ENCODE measurements at places on chromosomes 7 and 10.

GRCh38 chr10:96502561-96503282 is 11.0 kb downstream of the TLL2 start:
- no peak for DNase-seq

GRCh38 chr7:41977151-41977651 is 259.8 kb downstream of the GLI3 start:
- no peak for DNase-seq

DNA sequence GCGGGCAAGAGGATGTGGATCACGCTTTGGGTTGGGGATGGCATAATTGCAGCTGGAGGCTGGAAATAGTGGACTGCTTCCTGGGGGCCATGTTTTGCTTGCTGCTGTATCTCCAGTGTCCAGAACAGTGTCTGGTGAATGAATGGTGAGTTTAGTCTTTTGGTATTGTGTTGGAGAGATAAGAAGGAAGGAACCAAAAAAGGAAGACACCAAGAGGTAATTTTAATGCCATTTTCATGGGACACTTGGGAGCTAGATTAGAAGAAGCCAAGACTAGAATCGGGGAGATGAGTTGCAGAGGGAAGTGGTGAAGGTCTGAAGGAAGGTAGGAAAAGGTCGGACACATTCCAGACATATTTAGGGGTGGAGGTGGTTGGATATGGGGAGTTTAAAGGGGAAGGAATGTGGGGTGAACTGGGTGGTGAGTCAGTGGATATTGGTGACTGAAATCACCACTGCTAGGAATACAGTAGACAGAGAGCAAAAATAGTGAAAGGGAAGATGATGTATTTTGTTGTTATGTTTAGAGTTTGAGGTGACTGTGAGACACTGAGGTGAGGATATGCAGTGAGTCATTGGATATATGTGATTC is 76.7 kb downstream of the CCNY start:
- DNase-seq = no peak

GRCh38 chr7:66344166-66344565 is 139.0 kb downstream of the TPST1 start:
- DNase-seq = no peak

GRCh38 chr10:31101123-31101522 is 69.5 kb upstream of the ZNF438 start:
- peak; percentile 50 for DNase-seq

- no peak for DNase-seq
Measured at GRCh38 chr10:92350411-92350810, 59.4 kb downstream of the MARCHF5 start.

DNA sequence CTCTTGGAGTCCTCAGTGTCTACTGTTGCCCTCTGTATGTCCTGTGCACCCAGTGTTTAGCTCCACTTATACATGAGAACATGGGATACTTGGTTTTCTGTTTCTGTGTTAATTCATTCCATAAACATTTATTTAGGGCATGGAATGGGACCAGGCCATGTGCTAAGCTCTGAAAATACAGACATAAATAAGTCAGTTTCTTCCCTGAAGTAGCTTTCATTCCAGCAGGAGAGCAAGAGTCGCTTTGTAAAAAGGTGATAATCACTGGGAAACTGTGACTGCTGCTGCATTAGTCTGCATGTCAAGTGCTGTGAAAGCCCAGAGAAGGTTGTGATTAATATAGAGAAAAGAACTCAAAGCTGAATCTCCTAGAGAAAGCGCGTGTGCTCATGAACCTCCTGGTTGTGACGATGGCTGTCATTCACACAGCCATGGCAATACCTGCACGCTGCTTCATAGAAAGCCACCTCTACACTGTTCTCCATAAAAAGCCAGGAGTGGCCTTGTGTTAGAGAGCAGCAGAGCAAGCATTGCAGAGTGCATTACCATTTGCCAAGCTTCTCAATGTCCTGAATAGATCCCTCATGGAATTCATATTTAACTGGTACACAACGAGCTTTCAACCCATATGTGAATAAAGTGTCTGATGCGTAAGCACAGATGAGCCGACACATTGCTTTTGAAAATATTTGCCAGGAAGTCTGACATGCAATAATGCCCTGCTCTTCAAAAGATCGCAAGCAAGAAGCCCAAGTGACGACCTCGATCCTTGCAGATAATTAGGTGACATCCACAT is 30.6 kb upstream of the PITRM1 start:
- no peak for DNase-seq

GRCh38 chr10:2232479-2232878 is 495.2 kb upstream of the ADARB2 start:
- no peak for DNase-seq

DNA sequence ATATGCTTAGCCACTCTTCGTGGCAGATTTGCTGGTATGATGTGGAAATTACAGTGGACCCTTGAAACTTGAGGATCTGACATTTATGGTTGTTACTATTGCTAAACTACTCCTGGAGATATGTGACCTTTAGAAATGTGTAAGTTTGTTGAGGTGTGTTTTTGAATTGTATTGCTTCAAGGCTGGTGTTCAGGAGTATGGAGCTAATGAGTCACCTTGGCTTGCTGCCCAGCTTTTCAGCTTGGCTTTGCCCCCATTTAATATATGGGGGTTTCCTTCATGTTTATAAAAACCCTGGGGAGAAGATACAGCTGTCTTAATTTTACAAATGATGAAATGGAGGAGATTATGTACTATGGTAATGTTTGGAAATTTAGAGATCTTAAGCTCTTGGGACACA is 11.6 kb downstream of the HBP1 start:
- DNase-seq = peak; percentile 52

- DNase-seq = no peak
Measured at GRCh38 chr7:47371733-47372368, 210.1 kb downstream of the TNS3 start.

GRCh38 chr10:78255796-78256638 is 222.4 kb downstream of the RPS24 start:
- no peak for DNase-seq

DNA sequence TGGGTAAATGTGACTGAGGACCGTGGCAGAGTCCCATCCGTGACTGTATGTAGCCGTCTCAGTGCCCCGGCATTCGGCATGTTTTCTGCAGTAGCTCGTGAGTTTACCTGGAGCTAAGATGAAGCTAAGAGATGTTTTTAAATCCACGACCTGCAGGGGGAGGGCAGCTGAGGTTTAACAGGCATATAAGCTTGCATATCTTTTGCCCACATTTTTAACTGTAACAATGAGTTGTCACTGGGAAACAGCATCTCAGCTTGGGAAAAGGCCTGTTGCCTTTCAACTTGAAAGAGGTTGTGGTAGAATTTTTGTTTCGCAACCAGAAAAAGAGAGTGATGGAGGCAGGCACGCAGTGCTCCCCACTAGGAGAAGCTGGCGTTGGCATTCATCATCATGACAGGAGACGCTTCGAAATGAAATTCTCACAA is 77.7 kb downstream of the CELF2 start:
- no peak for DNase-seq

All from stimulated activated CD4-positive, alpha-beta T cell treated with anti-CD3 and anti-CD28 coated beads, Interleukin-1b, Interleukin-23, amount 100 ng/mL, for 24 hours (primary cell).